Lower lobe of right lung (tissue), 2 donors: ENCODE measurements at places on chromosomes 6 and 20.

DNA sequence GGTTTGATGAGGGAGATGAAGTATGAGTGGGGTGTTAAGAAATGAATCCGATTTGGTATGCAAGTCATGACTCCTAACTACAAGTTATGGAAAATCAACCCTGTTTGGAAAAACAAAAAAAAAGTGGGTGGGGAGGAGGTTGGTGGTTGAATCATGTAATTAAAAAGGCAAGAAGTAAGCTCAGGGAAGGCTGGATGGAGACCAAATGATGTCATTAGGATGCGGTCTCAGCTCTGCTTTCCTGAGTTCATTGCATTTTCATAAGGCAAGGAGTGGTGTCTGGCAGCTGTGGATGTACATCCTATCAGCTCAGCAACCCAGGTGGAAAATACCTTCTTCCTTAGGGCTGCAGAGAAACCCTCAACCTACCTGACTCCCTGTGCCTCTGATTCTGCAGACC is 60.4 kb upstream of the AKAP12 start:
- no peak for DNase-seq

- no peak for DNase-seq
Observed at GRCh38 chr6:87654875-87655454, 47.1 kb downstream of the AKIRIN2 start.

GRCh38 chr6:72419966-72420365 is 201.9 kb upstream of the KCNQ5 start:
- DNase-seq, result no peak

DNA sequence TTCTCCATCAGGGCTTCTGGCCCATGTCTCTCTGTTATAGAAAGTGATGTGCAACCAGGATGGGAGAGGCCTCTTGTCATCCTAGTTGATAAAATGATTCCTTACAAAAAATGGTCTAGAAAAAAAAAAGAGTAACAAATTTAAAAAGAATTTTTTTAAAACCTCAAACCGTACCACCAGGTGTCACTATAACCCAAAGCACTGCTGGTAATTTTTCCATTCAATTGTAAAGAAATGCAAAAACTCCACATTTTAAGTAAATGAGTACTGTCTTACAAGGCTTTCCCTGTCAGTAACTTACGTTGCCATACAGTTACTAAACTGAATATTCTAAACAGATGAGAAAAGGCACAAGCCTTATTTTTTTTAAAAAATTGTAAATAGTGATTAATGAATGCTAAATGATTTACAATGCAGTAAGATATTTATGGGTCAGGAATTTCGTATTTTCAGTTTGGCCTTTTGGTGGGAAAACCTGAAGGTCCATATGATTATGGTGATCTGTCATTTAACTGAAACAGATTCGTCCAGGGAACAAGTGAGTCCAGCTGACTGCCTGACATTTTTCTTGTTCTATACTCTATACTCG is 95.4 kb downstream of the OGFRL1 start:
- no peak for DNase-seq

GRCh38 chr6:71262914-71263313 is 25.7 kb upstream of the OGFRL1 start:
- DNase-seq, result no peak

DNA sequence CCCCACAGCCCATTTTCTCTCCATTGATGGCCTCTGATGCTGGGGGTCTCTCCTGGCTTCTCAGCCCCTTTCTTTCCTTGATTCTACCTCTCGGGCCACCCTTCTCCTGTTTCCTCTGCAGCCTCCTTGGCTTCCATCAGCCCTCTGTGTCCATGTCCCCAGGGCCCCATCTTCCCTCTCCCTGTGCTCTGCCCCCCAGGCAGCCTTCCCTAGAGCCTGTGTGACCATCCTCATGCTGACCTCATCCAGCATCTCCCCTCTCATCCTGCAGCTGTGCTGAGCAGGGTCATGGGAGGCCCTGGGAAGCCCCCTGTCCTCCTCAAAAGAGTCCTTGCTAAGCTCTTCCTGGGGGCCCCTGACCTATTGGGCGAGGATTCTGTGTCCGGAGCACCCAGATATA is 73.4 kb upstream of the NNAT start:
- DNase-seq, result no peak

DNA sequence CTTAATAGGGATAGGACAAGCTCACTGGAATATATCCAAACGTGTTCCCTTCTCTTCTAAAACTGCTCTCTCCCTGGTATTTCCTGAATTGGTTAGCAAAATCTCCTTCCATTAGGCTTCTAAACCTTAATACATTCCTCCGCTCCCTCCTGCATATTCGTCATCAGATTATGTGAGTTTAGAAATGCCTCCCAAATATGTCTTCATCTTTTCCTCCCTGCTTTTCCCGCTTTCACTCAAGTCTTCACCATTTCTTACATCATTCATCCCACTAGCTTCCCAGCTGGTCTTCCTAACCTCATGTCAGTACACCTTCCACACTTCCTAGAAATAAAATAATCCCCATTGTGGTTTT is 26.9 kb downstream of the SLC22A16 start:
- no peak for DNase-seq

GRCh38 chr20:5779071-5779900 is 29.1 kb downstream of the SHLD1 start:
- DNase-seq, result no peak

DNA sequence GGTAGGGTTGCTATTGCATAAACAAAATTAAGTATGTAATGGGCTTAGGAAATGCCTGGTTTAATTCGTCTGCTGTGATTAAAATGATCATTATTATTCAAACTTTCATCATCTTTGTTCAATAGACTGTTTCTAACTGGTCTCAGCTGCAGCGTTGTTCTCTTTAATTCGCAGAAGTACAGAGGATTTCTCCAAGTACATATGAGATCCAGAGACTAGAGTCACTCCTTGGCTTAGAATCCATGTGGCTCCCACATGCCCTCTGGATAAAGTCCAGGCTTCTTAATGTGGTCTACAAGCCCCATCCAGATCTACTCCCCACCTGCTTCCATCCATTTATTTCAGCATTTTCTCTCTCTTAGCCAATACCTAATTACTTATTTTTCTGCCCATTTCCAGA is 1.1 kb upstream of the ZBTB24 start:
- no peak for DNase-seq

- DNase-seq, result no peak
Observed at GRCh38 chr20:19497064-19497463, 261.0 kb upstream of the RIN2 start.

- no peak for DNase-seq
Observed at GRCh38 chr6:111263837-111264236, 176.5 kb downstream of the SLC16A10 start.

- no peak for DNase-seq
Observed at GRCh38 chr6:75931011-75931680, 141.3 kb downstream of the IMPG1 start.

DNA sequence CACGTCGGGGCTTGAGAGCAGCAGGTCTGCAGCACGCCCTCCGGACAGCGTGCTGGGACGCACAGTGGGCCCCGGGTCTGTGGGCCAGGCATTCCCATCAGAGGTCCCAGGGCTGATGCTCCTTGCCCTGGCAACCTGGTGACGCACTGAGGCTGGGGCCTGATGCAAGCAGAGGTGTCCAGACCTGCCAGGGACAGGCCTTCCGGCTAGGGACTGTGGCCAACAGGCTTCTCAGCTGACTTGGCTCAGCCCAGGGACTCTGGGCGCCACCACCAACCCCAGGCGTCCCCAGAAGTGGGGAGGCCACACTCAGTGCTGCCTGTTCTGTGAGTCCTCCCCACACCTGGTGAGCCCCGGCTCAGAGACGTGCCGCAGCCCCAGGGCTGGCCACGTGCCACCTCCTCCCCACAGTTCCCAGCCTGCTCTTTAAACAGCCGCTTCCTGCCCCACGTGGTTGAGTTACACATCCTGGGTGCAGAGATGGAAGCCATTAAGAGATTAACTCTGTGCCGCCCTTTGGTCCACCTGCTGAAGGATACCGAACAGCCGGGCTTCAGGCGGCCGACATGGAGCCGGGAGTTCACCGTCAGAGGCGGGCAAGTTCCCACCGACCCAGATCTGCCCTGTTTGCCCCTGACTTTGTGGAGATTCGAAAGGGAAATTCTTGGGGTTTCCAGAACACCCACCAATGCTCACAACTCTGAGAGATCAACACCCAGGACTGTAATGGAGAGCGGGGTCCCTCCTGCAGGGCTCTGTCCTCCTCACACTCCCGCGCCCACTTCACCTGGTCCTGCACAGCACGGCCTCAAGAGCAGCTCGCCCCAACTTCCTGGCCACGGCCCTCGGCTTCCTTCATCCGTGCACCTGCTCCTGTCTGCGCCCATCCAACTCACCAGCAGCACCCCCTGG is 37.6 kb upstream of the ZBP1 start:
- DNase-seq, result peak; percentile 65

DNA sequence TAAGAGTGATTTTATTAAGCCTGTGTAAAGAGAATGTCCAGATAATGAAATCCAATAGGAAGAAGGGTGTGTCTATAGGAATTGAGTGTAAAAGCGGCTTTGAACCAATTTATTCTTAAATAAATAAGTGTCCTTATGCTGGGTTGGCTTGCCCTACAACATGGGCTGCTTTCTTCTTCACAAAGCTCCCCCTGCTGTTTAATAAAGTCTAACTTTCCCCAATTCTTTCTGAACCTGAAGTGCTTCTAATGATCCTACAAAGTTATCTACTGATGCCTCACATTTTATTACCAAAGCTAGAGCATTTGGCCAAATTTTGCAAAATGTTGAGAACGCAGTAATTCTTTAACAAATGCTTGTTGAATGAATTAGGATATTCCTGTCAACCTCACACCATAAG is 36.3 kb upstream of the SIRT5 start:
- DNase-seq, result no peak

DNA sequence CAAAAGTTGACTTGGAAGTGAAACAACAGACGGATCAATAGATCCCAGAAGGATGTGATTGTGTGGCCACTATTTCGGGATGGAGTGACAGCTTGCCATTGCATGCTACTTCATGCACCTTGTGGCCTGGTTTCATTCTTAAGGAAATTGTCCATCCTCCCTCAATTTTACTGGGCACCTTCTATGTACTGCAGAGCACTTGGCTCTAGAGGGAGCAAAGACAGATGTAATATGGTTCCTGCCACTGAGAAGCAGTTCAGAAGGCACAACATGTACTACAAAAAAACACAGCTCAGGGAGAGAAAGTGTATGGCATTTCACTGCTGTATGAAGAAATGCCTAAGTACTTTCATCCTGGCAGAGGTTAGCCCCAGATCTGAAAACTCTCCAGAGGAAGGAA is 91.9 kb downstream of the FOXA2 start:
- no peak for DNase-seq

DNA sequence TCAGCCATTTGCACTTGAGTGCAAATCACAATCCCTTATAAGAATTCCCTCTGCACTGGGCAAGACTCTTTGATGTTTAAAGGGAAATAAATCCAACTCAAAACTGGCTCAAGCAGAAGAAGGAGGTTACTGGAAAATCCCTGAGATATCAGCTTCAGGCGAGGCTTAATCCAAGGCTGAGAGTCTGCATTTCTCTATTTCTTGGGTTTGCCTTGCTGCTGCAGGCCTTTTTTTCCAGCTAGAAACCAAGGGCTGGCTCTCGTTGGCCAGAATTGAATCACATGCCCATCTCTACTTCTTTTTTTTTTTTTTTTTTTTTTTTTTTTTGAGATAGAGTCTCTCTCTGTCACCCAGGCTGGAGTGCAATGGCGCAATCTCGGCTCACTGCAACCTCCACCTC is 11.7 kb downstream of the HCK start:
- no peak for DNase-seq

DNA sequence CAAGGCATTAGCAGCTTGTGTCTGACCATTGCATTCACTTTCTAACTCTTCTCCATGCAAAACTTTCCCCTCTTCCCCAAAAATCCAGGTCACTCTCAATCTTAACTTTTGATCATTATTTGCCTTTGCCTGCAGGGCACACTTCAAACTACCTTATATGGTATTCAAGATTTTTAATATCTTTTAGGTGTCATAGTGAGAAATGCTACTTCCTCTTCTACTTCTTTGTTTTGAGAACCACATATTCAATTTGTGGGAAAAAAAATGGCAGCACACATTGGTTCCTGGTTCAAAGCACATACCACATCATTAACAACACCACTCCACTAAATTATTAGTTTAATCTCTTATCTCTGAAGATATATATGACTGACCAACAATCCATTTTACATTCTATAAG is 1267.0 kb upstream of the CITED2 start:
- DNase-seq, result no peak

DNA sequence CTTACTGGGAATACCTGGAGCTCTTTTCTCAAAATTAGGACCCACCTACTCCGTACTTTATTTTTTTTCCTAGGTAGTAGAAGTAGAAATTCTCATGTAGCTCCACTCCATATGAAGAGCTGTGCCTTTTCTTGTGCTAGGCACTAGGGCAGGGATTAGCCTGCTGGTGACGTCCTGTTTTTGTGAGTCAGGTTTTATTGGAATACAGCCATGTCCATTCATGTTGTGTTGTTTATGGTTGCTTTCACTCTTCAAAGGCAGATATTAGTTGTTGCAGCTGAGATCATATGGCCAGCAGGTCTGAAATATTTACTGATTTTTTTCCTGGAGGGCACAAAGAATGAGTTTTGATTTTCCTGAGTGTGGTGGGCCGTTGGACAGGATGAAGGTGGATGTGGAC is 20.5 kb downstream of the XRN2 start:
- DNase-seq, result no peak

- DNase-seq, result no peak
Observed at GRCh38 chr6:156953127-156953478, 175.9 kb downstream of the ARID1B start.

DNA sequence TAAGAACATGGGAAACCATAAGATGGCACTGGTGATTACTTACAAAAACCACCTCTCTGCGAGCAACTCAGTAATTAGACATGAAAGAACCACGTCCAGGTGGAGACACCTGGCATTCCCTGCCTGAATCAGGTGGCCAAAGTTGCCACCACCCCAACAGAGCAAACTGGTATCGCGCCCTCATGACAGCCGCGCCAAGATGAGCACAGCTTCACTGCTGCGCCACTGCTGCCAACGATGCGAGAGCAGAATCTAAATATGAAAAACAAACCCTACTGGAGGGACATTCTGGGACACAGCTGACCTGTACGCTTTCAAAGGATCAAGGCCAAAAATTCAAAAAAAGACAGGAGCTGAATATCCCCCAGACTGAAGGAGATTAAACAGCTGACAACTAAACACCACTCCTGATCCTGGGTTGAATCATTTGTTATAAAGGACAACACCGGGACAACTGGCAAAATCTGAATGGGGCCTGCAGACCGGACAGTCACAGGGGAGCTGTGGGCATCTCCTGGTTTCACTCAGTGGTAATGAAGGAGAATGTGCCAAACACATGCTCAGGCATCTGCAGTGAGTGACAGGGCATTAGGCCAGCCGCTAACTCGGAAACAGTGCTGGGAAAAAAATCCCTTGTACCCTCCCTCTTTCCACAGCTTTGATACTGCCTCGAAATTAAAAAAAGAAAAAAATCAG is 17.4 kb downstream of the CST7 start:
- peak; percentile 13 for DNase-seq

DNA sequence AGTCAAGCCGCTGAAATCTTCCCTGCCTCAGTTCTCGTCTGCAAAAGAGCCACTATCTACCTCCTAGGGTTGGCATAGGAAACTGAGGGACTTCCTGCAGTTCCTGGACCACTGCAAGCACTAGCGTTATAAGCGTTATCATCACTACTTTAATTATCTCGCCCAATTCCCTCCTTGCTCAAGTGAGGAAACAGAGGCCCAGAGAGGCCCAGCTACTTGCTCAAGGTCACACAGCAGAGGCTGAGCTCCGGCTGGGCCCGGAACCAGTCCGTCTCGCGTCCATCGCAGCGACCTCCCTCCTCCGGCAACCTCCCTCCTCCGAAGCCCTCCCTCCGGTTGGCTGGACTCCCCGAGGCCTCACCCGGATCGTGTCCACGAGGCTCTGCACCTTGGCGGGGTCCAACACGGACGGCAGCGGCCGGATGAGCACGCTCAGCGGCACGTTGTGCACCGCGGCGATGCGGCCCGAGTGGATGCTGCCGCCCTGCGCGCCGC is 338 bp downstream of the SRXN1 start:
- peak; percentile 66 for DNase-seq
